ENCODE measurements at places on chromosomes 1 and 21.

DNA sequence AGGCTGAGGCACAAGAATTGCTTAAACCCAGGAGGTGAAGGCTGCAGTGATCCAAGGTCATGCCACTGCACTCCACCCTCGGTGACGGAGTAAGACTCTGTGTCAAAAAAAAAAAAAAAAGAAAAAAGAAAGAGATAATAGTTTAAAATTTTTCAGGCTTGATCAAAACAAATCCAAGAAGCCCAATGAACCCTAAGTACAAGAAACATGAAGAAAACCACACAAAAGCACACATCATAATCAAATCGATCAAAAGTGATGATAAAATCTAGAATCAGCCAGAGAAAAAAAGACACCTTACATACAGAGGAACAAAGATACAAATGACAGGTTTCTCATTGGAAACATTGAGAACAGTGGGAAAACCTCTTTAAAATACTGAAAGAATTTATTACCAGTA is 31.5 kb downstream of the LDLRAD1 start:
- H3K4me3 ChIP-seq, result no peak overlapping the region
- H3K4me1 ChIP-seq, result no peaks in the 10 kb centered on the region
- DNase-seq, result no peak
- peaks cover 7% of the 10 kb centered on the region for H3K27me3 ChIP-seq
- H3K27ac ChIP-seq, result no peak overlapping the region

DNA sequence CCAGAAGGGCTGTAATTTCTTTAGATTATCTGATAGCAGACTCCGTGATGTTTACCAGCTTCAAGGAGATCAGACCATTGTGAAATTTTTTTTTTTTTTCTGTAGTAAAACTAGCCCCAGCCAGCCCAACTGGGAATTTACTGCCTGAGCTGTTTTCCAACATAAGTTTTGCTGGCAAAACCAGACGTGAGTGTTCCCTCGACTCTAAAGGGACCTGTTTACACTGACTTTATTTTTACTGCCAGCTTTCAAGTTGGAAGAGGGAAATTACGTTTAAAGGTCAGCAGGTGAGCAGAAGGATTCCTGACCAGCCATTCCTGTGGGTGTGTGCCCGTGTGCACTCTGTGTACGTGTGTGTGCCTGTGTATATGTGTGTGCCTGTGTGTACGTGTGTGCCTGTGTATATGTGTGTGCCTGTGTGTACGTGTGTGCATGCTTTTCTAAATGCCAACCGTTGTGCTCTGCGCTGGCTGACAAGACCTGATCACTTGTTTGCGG is 374 bp downstream of the MAB21L3 start:
- H3K36me3 ChIP-seq, result no peaks in the 10 kb centered on the region
- DNase-seq, result no peak
- H3K27ac ChIP-seq, result no peak overlapping the region
- peaks cover 55% of the 10 kb centered on the region for H3K27me3 ChIP-seq

DNA sequence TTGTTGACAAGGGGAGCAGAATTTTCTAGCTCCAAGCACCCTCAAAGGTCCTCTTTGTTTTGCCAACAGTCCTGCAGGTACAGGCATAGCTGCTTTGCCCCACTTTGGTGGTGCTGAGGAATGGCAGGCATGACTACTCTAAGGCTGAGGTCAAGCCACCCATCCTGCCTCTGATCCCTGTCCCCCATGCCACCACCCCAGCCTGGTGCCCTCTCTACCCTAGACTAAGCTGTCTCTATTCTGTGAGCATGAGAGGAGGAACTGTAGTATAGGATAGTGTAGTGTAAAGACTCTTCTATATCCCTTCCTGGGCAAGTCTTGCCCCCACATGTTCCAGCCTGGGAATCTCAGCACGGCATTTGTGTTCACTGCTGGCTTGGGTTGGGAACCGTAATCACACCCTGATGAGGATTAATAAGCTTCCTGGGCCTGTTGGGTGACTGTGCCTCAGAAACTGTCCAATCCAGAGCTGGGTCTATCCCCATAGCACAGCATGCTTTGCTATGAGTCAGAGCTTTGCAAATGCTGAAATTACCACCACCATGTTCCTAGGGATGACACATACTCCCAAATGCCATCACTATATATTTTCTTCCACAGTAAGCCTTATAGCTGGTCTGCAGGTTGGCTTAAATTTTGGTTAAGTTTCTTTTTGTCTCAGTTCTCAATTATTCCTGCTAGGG is 105.7 kb upstream of the PPP2R5A start:
- no peak for DNase-seq
- no peaks in the 10 kb centered on the region for H3K27me3 ChIP-seq
- H3K4me3 ChIP-seq, result no peak overlapping the region

GRCh38 chr1:6424000-6424565 is 493 bp upstream of the ESPN start:
- peaks cover 15% of the 10 kb centered on the region for H3K4me1 ChIP-seq
- no peak overlapping the region for H3K27ac ChIP-seq
- peaks cover 83% of the 10 kb centered on the region for H3K27me3 ChIP-seq
- DNase-seq, result no peak
- peak overlapping the region; percentile 70 for H3K4me3 ChIP-seq
- peaks cover 10% of the 10 kb centered on the region for H3K36me3 ChIP-seq

- no peak overlapping the region for H3K4me3 ChIP-seq
- H3K27me3 ChIP-seq, result no peaks in the 10 kb centered on the region
- no peaks in the 10 kb centered on the region for H3K4me1 ChIP-seq
These were observed 6.5 kb downstream of the WARS2 start for GRCh38 chr1:119133987-119134386.

DNA sequence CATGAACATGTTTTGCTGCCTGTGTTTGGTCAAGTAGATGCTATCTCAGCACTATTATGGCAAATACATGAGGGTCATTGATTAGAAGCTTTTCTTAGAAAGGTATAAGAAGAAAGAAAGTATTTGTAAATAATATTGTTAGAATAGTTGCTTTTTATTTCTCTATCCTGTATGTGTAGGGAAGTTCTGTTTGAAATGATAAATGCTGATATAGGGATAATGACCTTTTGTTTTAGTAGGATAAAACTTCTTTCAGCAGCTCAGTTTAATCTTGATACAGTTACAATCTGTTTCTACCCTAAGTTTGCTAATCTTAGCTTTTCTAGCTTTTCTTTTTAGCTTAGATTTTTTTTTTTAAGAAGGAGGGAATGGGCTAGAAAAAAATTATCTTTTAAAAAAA is 63.3 kb downstream of the USP25 start:
- H3K4me3 ChIP-seq, result no peak overlapping the region
- DNase-seq, result no peak
- peaks cover 10% of the 10 kb centered on the region for H3K36me3 ChIP-seq
- no peaks in the 10 kb centered on the region for H3K27me3 ChIP-seq

GRCh38 chr1:182677397-182678098 is 6.8 kb downstream of the RGS8 start:
- no peak overlapping the region for H3K4me3 ChIP-seq

- H3K36me3 ChIP-seq, result no peaks in the 10 kb centered on the region
- H3K4me1 ChIP-seq, result no peaks in the 10 kb centered on the region
- H3K27me3 ChIP-seq, result peaks cover 7% of the 10 kb centered on the region
- H3K27ac ChIP-seq, result no peak overlapping the region
- DNase-seq, result no peak
These were observed 54.2 kb downstream of the PDE4B start for GRCh38 chr1:65846866-65847265.

DNA sequence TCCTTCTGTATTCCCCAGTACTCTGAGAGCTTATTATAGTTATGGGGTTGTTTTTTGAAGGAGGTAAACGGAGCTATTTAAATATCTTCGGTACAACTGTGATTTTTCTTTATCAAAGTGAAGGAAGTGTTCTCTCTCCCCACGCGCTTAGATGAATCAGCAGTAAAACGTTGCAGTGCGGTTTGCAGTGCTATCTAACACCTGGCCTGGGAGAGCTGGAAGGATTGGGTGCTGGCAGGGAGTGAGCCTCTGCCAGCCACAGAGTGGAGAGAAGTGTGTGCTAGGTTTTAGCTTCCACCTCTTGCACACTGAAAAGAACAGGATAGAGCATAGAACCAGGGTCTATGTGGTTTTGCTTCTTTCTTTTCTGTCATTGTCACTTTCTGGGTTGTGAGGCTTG is 165.9 kb downstream of the SDCCAG8 start:
- peaks cover 6% of the 10 kb centered on the region for H3K36me3 ChIP-seq
- H3K4me3 ChIP-seq, result peak overlapping the region; percentile 19
- no peaks in the 10 kb centered on the region for H3K27me3 ChIP-seq
- peak; percentile 7 for DNase-seq
- H3K27ac ChIP-seq, result peak overlapping the region; percentile 18

GRCh38 chr1:228178737-228179684 is 13.4 kb downstream of the IBA57 start:
- H3K36me3 ChIP-seq, result peaks cover 55% of the 10 kb centered on the region
- H3K27me3 ChIP-seq, result no peaks in the 10 kb centered on the region
- H3K27ac ChIP-seq, result peak overlapping the region; percentile 65
- H3K4me1 ChIP-seq, result peaks cover 19% of the 10 kb centered on the region
- no peak for DNase-seq

DNA sequence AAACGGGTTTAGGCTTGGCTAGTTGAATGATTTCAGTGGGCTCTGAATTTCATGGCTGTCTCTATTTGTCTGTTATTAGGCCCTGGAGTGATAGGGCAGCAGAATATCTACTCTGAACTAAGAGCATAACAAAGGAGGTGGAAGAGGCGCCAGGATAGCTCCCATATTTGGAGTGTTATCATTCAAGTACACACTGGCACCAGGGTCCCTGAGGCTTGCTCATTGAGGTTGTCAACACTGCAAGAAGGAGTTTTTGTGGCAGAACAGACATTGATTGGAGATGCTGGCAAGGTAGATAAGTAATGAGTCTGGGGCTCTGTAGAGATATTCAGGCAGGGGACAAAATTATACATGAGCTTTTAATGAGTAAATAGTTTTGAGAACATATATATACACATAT is 1748.4 kb downstream of the MRPL39 start:
- H3K27me3 ChIP-seq, result no peaks in the 10 kb centered on the region
- no peak for DNase-seq
- no peak overlapping the region for H3K4me3 ChIP-seq
- H3K27ac ChIP-seq, result no peak overlapping the region

- H3K27ac ChIP-seq, result no peak overlapping the region
- H3K36me3 ChIP-seq, result no peaks in the 10 kb centered on the region
- H3K27me3 ChIP-seq, result no peaks in the 10 kb centered on the region
- no peak for DNase-seq
- peaks cover 22% of the 10 kb centered on the region for H3K4me1 ChIP-seq
These were observed 149.5 kb upstream of the HP1BP3 start for GRCh38 chr1:20936621-20937020.

GRCh38 chr1:3959361-3959760 is 59.3 kb upstream of the C1orf174 start:
- no peak for DNase-seq
- H3K27ac ChIP-seq, result no peak overlapping the region
- H3K36me3 ChIP-seq, result peaks cover 3% of the 10 kb centered on the region
- no peak overlapping the region for H3K4me3 ChIP-seq

GRCh38 chr1:99252630-99253029 is 11.7 kb upstream of the PLPPR4 start:
- H3K36me3 ChIP-seq, result no peaks in the 10 kb centered on the region
- H3K4me1 ChIP-seq, result no peaks in the 10 kb centered on the region
- DNase-seq, result no peak
- H3K4me3 ChIP-seq, result no peak overlapping the region

DNA sequence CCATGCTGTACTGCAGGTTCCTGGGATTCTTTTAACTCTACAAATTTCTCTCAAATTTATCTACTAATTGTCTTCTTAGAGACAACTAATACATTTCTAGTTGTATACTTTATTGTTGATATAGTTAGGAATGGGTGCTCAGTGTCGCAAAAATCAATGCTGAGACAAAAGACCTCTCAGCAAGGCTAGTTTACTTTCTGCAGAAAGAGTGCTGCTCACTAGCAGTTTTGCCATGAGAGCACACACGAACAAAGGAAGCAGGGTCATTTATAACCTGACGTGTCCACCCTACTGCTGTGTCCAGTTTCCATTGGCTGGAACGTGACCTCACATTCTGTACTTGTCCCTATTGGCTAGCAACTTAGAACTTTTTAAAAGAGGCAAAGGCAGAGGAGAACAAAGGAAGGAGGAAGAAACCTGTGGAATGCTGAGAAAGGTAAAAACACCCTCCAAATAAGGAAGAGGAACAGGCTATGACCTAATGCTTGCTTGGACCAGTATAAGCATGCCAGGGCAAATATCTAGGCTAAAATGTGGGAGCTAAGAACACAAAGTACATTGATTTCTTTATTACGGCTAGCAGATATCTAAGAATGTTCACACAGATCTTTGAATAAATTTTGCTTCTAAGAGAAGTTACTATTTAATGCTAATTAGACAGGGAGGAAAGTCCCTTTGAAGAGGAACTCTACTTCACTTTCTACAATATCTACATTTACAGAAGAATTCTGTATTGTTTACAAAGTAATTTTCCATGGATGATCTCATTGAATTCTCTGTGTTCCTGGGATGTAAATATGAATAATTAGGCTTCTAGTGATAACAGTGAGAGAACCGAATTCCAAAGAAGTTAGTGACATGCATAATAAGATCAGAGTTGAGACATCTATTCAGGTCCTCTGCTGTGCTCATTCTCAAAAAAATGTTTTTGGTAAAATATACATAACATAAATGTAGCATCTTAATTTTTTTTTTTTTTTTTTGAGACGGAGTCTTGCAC is 86.0 kb upstream of the MAP10 start:
- H3K27ac ChIP-seq, result no peak overlapping the region
- H3K4me3 ChIP-seq, result no peak overlapping the region
- H3K27me3 ChIP-seq, result peaks cover 29% of the 10 kb centered on the region
- H3K36me3 ChIP-seq, result no peaks in the 10 kb centered on the region

- H3K27me3 ChIP-seq, result no peaks in the 10 kb centered on the region
- H3K4me1 ChIP-seq, result peaks cover 4% of the 10 kb centered on the region
- no peak overlapping the region for H3K4me3 ChIP-seq
- peaks cover 2% of the 10 kb centered on the region for H3K36me3 ChIP-seq
- H3K27ac ChIP-seq, result no peak overlapping the region
- no peak for DNase-seq
These were observed 12.5 kb upstream of the KCNA3 start for GRCh38 chr1:110687250-110687649.

Measured in effector memory CD8-positive, alpha-beta T cell (primary cell).